Stimulated activated CD4-positive, alpha-beta T cell treated with anti-CD3 and anti-CD28 coated beads, Interleukin-12 subunit alpha, Interleukin-12 subunit beta, amount 100 ng/mL, for 4 hours (primary cell): ENCODE measurements at places on chromosomes 12 and 14.

GRCh38 chr12:26425587-26426260, 230.4 kb downstream of the SSPN start:
- DNase-seq: no peak

GRCh38 chr14:69631509-69631908, 20.1 kb downstream of the SUSD6 start:
- DNase-seq: no peak

DNA sequence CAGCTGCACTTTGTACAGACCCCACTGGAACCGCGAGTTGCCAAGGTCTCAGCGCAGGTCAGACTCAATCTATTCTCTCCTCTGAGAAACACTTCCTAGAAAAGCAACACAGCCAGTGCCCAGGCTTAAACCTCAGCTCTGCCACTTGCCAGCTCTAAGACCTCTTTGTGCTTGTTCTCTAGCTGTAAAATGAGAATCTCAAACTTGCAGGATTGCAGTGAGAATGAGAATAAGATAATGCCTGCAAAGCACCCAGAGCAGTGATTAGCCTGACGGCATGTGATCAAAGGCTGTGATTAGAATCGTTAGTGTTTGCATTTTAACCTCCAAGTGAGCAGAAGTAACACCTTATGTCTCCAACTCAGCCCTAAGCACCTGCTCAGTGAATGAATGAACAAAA, 21.3 kb downstream of the ANO2 start:
- no peak for DNase-seq

DNA sequence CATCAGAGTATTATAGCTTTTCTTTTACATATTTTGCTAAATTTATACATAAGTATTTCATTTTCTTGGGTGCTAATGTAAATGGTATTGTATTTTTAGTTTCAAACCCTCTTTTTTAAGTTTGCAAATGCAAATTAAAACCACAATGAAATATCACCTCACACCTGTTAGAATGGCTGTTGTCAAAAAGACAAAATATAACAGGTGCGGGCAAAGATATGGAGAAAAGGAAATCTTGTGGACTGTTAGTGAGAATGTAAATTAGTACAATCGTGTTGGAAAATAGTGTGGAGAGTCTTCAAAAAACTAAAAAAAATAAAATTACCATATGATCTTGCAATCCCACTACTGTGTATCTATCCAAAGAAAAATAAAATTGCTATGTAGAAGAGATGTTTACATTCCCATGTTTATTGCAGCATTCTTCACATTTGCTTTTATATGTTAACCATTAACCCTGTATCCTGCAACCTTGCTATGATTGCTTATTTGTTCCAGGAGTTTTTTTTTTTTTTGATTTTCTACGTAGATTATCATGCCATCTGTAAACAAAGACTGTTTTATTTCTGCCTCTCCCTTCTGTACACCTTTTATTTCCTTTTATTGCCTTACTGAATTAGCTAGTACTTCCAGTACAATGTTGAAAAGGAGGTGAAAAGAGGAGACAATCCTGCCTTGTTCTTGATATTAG, 405.4 kb upstream of the MIS18BP1 start:
- DNase-seq: no peak

GRCh38 chr14:81414123-81414522, 14.0 kb upstream of the STON2 start:
- no peak for DNase-seq

GRCh38 chr12:130357729-130358330, 20.1 kb downstream of the PIWIL1 start:
- no peak for DNase-seq
